ENCODE measurements at places on chromosomes 3 and 15.
A peak's percentile ranks its signal among the peaks of the same experiment; 100 is the strongest.

GRCh38 chr15:49589030-49589429, 31.6 kb downstream of the FAM227B start:
- no peak for DNase-seq

DNA sequence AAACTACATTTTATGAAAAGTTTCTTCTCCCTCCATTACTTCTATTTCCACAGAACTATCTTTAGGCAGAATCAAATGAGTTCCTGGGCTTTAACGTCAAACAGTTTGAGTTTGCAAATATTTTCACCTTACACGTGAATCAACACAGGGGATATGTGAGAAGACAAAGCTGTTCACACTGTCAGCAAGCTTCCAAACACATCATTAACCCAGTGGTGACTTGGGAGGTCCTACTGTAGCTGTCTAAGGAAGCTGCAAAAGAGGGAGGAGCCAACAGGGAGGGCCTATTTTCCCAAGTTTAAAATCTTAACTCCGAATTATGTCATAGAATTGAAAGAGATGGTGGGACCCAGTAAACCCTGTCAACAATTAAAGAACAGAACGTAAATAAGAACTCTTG, 337.8 kb upstream of the DNAJC19 start:
- DNase-seq = no peak

DNA sequence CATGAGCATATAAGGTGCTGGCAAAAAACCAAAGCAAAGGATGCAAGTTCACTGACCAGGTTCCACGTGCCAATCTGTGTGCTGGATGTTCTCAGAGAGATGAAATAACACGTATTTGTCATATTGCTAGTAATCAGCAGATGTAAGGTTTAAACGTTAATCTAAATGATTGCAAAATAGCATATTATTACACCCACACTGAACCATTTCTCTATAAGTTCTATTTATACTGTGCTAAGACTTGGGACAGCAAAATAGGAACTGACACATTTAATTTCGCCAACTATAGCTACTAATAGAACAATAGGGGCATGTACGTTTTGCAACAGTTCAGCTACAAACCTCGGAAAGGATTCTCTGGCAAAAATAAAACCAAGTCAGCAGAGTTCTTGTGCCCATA, 350.3 kb upstream of the ZNF385D start:
- no peak for DNase-seq

DNA sequence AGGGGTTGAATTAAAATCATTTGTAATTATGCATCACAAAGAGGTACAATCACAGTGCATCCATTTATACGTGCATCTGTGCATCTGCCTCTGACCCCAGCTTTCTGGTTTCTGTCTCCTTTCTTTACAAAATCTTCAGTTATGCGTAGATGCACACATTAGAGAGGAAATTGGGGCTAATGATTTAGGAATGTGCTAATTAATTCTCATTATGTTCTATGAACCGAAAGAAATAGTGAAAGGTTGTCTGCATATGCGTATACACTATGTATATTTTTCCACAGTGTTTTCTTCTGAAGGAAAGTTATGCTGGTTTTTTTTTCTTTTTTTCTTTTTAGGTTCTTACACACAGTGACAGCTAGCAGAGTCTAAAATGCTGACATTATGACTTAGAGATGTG, 71.6 kb downstream of the SAMMSON start:
- DNase-seq = no peak

- DNase-seq = peak; percentile 33
These were observed 65.8 kb downstream of the MB21D2 start for GRCh38 chr3:192851821-192852372.

DNA sequence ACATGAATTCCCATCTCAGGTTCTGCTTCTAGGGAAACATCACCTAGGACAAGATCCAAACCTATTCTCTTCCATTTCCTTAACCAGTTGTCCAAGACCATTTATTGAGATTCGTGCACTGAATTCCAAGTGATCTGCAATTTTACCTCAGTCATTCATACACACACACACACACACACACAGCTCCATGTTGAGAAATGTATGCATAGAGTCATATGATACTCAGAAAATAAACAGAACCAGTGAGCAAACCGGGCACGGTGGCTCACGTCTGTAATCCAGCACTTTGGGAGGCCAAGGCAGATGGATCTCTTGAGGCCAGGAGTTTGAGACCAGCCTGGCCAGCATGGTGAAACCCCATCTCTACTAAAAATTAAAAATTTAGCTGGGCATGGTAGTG, 6.1 kb upstream of the KPNA1 start:
- no peak for DNase-seq

DNA sequence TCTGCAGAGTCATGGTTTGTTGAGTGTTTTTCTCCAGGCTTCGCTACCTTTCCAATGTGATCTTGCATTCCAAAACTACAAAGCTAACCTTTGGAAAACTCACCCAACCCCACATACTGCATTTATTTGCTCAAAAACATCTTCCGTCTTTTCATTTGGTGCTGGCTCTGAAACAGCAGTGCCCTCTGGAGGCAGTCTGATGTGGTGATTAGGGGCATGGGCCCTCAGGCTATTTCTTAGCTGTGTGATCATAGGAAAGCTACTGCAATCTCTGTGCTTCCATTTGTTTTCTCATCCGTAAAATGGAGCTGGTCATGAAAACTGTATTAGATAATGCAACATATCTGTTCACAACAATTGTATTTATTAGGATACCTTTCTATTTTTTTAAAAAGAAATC, 47.0 kb downstream of the MTHFS start:
- DNase-seq = peak; percentile 64

GRCh38 chr3:141544697-141545096, 57.9 kb downstream of the RASA2 start:
- DNase-seq = no peak

DNA sequence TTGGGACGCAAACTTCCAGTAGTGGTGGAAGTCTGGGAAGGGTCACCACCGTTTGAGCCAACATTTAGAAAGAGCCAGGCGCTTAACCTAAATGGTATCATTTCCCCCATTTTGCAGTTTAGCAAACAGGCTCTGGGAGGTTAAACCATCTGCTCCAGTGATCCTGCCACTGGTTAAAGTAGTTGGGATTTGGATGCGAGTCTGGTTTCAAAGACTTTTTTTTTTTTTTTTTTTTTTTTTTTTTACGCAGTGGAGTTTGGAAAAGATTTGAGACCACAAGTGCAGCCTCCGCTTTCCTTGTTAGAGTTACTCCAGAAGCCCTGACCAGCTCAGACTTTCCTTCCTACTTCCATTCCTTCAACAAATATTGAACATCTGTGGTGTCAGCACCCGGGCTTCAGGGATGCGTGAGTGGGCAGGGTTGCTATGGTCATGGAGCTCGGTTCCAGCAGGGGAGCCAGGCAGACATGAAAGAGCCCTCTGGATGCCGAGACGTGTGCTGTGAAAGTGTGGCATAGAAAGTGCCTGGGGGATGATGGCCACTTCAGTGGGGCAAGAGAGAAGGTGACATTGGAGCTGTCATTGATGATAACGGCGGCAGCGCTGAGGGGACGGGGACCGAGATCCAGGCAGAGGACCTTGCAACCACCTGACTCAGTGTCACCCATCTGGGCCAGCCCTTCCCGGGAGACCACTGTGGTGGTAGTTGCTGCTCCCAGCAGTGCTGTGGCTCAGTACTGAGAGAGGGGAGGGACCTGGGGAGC, 1.1 kb upstream of the RNU6-1 start:
- no peak for DNase-seq

DNA sequence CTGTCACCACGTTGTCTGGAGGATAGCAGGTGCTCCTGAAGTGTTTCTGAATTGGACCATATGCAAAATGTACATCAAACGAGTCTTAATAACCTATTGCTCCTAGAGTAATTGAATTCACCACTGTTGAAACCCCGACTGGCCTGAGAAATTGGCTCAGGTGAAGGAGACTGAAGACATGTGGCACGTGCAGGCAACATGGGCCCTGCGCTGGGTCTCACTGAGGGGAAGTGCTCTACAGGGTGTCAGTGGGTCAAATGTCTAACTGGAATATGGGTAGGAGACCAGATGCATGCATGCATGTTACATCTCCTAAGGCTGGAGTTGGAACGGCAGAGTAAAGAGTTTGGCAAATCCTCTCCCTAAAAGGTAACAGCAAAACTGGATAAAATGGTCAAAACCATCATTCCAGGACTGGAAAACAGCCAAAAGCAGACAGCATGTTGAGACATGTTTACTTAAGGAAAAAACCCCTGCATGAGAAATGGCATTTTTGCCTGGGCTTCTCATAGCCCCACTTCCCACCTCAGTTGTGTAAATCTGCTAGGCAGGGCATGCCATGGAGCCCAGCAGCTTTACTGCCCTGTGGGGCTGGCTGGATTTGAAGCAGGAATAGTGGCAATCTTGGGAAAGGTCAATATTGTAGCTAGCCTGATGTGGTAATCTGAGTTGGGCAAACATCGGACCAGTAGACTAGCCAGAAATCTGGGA, 131.3 kb downstream of the TJP1 start:
- no peak for DNase-seq

GRCh38 chr3:49387721-49388120, 24.1 kb downstream of the RHOA start:
- no peak for DNase-seq

- DNase-seq = no peak
These were observed 144.7 kb upstream of the PEX5L start for GRCh38 chr3:180181387-180181786.

GRCh38 chr15:66830358-66830757, 128.3 kb downstream of the SMAD6 start:
- peak; percentile 20 for DNase-seq

GRCh38 chr3:186464424-186465093, 79.6 kb downstream of the CRYGS start:
- no peak for DNase-seq

- DNase-seq = no peak
These were observed 4.3 kb upstream of the CNTN6 start for GRCh38 chr3:1088503-1088902.

- DNase-seq = no peak
These were observed 77.3 kb upstream of the ATP2B2 start for GRCh38 chr3:10582733-10583132.

GRCh38 chr3:50474717-50475116, 28.7 kb downstream of the CACNA2D2 start:
- peak; percentile 47 for DNase-seq

DNA sequence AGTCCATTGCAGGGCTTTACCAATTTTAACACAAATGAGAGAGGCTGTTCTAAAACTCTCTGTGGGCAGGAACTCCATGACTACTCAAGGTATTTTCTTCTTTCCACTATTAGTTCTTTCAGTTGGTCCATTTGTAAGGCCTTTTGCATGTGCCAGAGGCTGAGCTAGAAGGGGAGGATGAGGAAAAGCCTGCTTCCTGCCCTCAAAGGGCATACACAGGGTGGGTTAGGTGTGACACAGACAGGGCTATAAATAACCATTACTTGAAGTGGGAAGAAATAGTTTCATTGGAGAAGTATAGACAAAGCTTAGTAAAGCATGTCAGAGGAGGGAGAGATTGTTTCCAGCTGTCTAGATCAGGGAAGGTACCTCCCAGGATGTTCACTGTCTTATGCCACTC, 52.1 kb upstream of the PRTG start:
- DNase-seq = no peak

- no peak for DNase-seq
These were observed 133.0 kb upstream of the CADM2 start for GRCh38 chr3:84825817-84826216.

GRCh38 chr3:172034786-172035685, 4.3 kb upstream of the FNDC3B start:
- no peak for DNase-seq

- no peak for DNase-seq
These were observed 207.4 kb upstream of the HES1 start for GRCh38 chr3:193928354-193929209.

DNA sequence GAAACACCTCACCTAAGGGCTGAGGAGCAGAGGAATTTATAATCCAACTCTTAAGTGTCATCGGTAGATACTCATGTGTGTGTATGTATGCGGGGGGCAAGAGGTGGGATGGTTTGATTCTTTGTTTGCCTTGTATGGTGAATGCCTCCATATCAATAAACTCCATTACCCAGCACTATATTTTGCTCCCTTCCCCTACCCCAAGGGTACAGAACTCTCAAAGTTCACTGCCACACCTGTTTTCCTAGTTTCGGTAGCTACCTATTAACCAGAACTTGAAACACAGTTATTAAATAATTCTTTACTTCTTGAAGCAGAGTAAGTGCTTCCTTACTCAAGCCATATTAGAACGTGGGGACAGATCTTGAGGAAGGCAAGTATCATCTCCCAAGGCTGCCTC, 400.8 kb upstream of the SUCLG2 start:
- no peak for DNase-seq

DNA sequence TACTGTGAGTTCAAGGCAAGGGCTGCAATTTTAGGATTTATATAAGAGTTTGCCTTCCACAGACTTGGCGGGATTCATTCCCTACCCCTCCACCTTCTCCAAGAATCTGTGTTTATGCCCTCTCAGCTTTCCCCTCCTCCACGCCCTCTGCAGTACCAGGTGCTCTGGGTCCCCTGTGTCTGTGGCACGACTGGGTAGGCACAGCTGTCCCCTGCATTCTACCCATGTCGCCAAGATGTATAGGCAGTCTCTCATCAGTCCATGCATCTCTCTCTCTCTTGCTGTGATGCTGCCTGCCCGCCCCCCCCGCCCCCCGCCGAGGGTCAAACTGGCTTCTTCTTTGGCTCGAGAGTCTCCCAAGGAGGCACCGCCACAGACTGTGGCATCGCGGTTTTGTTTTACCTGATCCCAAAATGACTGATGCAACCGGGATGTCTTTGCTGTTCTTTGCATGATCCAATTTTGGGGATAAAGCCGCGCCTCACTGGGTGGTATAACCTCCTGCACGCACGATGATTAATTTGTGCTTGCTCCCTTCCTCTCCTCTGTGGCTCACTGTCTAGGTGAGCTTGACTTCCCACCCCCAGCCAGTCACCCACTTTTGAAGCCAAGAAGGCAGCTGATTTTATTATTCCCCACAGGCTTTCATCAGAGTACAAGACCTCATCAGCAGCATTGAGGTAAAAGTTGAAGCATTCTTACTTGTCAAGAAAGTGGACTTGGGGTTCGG, 43.7 kb downstream of the EFCAB12 start:
- no peak for DNase-seq

DNA sequence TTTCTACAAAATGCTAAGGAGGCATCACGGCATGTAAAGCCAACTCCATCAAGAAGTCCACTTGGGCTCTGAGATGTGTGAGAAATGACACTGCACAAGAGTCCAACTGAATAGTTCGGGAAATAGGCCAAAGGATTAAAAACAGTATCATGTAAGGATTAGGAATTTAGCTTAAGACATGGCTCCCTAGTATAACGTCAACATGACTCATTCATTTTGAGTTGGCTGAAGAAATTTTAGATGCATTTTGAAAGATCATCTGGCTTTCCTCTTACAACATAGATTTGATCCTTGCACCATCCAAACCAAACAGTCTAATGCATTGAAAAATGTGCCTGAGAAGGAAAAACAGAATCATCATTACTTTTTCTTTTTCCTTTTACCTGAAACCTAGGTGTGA, 109.3 kb upstream of the MME start:
- no peak for DNase-seq

DNA sequence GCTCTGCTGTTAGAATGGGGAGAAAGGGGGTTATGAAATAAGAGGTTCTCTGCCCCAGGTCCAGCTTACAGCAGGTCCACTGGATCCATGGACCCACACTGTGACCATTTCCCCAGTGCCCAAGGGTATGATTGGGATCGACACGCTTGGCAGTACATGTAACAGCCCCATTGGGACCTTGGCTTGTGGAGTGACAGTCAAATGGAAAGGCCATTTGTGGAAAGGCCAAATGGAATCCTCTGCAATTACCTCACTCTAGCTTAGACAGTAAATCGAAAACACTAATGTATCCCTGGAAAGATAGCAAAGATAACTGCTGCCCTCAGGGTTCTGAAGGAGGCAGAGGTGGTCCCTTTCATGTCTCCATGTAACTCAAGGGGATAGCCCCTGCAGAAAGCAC, 109.1 kb downstream of the MINAR1 start:
- DNase-seq = no peak

All from brain microvascular endothelial cell (primary cell).